ENCODE measurements at places on chromosomes 6 and 20.

GRCh38 chr6:44415449-44415848, 27.9 kb downstream of the CDC5L start:
- DNase-seq = no peak

- no peak for DNase-seq
Measured at GRCh38 chr6:89353118-89353556, 615 bp upstream of the UBE2J1 start.

DNA sequence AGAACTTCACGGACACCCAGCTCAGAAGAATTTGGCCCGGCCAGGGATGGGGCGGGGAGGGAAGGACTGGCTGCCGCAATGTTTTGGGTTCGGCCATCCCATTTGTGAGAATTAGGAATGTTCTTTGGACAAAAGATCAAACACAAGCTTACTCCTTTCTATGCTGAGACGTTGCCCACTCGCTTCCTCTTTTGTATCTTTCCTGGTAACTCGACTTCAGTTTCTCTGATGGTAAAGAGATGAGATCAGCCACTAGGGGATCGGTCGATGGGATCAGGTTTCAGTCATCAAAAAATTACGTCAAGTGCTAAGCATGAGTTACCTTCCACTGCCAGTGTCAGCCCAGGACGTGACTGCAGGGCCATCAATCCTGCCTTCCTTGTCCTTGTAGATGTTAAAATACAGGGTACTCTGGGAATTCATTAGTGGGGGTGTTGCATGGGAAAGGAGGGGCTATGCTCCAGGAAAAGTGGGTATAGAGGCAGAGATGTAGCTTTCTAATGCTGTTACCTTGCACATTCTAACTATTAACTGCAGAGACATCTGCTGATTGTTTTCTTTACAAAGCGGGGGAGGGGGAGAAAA, 190.2 kb downstream of the TSHZ2 start:
- DNase-seq = no peak

DNA sequence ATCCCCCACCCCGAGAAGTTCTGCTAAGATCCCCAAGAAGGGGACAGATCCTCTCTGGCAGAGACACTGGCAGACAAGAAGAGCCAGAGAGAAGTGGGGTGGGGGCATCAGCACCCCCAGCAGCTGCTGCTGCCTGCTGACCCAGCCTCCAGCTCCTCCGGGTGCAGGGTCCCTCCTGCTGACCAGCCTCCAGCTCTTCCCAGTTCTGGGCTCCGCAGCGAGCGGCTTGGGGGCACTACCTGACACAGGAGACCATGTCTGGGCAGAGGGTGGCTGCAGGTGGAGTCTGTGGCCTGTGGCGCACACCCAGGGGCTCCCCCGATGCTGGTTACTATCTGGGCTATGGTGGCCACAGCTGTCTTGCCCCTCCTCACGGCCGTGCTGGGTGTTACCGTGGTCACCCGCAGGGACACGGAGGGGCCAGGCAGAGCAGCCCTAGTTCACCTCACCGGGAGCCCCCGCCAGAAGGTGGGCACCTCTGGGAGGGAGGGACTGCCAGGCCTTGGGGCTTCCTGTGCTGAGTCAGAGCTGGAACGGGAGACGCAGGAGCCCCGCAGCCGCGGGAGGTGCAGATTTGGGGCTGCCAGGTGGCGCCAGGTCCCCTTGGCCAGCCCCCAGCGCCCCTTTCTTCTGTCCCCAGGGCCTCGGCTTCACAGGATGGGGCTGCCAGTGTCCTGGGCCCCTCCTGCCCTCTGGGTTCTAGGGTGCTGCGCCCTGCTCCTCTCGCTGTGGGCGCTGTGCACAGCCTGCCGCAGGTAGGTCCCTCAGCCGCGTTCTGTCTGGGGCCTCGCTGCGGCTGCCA, 630 bp downstream of the LIME1 start:
- no peak for DNase-seq

DNA sequence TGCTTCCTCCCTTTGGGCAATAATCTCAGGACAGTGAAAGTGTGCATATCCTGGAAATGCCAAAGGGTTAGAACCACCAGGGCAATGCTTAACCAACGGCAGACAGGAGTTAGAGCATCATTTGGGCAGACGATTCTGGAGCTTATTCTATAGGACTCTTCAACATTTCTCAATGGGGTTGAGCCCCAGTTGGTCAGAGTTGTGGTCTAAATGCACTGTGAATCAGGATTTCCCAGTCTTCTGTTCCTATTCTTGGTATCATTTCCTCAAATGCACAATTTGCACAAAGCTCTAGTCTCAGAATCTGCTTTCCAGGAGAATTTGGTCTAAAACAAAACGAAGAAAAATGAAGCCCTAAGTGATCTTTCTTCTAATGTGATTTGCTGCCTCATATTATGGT, 389.6 kb upstream of the JAG1 start:
- DNase-seq = no peak

GRCh38 chr6:9948678-9949077, 466.2 kb downstream of the TFAP2A start:
- DNase-seq = no peak

DNA sequence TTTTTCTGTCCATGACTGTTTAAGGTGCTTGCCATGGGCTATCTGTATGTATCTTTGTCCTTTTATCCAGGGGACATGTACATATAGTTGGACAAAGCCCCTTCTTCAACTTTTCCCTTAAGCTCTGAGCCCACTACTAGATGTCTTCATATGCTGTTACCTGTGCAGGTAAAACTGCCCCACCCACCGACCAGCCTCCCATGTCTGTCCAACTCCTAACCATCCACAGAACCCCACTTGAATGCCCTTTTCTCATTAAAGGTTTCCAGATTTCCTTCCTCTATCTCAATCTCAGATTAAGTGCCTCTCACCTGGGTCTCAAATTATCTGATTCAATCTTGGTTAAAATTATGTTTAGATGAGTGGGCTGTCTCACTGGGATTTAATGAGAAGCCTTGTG, 136.3 kb downstream of the RNASET2 start:
- DNase-seq = no peak

GRCh38 chr20:35506179-35506578, 23.3 kb downstream of the C20orf173 start:
- no peak for DNase-seq

DNA sequence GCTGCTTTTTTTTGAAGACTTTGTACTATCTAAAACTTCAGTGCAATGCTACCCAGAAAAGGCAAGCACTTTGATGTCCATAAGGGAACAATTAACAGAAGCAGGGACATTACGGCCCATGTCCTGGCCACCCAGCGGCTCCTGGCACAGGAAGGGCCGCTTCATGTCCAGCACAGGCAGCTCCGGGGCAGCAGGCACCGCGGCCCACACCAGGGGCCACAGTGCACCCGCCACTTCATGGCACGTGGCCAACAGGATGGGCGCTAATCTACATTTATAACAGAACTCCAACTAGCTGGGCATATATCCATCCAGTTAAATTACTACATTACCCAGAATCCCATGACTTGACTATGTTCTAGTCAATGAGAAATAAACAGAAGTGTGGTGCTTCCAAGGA, 198.2 kb upstream of the ID4 start:
- DNase-seq = no peak

GRCh38 chr20:5606350-5606749, 143.9 kb upstream of the SHLD1 start:
- no peak for DNase-seq

- DNase-seq = no peak
Measured at GRCh38 chr6:21357262-21357661, 236.3 kb upstream of the SOX4 start.

DNA sequence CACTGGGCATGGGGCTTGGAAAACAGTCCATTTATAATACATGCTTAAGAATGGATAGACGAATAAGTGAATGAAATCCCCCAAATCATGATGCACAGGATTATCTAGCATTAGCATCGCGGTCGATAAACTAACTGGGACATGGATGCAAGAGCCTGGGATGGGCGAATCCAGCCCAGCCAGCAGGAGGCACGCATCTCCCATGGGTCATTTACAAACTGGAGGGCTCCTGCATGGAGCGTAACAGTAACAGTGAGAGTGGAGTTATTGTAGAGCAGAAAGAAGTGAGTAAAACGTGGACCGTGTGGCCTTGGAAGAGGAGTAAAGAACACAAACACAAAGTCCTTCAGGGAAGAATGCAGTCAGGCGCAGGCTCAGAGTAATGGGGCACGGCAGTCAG, 136.5 kb downstream of the AGPAT4 start:
- DNase-seq = no peak

- DNase-seq = no peak
Measured at GRCh38 chr6:36232172-36232571, 35.6 kb downstream of the BRPF3 start.

- DNase-seq = no peak
Measured at GRCh38 chr20:35661053-35661452, 3.6 kb downstream of the CPNE1 start.

- DNase-seq = no peak
Measured at GRCh38 chr6:90719321-90720195, 132.7 kb upstream of the MAP3K7 start.

Data from anterior cingulate cortex (tissue), 58 donors.